Tibial artery (tissue), 4 donors: ENCODE measurements at places on chromosomes 11 and 22.

GRCh38 chr11:128506999-128507611 lies 80.3 kb downstream of the ETS1 start:
- peak; percentile 96 for DNase-seq

DNA sequence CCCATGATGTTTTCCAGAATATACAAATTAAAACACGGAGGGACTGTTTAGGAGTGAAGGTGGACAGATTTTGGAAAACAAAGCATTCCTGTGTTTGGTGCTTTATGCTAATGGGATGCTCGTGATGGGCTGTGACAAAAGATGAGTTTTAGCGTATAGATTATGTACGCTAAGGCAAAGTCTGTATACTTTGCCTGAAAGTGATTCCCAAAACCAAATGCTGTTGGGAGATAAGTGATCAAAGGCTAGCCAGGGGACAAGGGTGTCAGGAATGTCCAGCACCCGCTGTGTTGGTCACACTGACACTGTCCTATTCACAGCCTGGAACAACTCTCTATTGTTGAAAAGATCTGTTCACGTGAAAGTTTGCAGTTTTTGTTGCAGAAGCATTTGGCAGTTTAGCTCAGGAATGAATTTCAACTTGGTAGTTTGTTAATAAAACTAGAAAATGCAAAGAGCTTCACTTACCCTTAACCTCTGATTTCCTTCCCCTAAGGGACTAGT lies 1.5 kb downstream of the JAM3 start:
- no peak for DNase-seq

- no peak for DNase-seq
These were observed 59.9 kb downstream of the FAM168A start for GRCh38 chr11:73537969-73538368.

- DNase-seq, result peak; percentile 61
These were observed 27.7 kb upstream of the PARVB start for GRCh38 chr22:43996170-43996980.

- no peak for DNase-seq
These were observed 282.8 kb downstream of the MN1 start for GRCh38 chr22:27518531-27519340.

DNA sequence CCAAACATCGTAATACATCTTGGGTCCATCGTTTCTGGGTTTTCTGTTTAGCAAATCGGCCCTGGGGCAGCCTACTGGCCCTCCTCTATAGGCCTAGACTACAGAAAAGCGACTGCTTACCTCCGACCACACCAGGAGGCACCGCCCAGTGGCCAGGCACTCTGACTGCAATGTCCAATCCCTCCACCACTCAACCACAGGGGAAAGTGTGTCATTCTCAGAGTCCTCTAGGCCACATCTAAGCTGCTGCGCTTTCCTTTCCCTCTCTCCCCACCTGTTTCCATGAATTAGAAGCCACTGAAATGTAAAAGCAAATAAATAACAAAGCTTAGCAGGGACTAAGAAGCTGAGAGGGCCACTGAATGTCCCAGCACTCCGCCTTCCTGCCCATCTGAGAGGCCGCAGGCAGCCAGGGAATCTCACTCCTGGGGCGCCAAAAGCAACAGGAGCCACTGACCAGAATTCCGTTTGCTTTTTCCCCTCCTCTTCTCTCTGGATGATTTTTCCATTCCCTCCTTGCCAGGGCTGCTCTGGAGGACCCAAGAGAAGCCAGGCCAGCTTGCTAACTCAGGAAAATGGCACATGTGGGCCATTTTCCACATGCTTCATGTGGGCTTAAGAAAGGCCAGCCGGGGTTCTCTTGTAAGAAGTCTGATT lies 50.1 kb upstream of the FLI1 start:
- DNase-seq, result no peak

GRCh38 chr11:84714316-84714780 lies 912.8 kb downstream of the DLG2 start:
- DNase-seq, result no peak

GRCh38 chr11:85758480-85759039 lies 52.4 kb downstream of the SYTL2 start:
- no peak for DNase-seq

DNA sequence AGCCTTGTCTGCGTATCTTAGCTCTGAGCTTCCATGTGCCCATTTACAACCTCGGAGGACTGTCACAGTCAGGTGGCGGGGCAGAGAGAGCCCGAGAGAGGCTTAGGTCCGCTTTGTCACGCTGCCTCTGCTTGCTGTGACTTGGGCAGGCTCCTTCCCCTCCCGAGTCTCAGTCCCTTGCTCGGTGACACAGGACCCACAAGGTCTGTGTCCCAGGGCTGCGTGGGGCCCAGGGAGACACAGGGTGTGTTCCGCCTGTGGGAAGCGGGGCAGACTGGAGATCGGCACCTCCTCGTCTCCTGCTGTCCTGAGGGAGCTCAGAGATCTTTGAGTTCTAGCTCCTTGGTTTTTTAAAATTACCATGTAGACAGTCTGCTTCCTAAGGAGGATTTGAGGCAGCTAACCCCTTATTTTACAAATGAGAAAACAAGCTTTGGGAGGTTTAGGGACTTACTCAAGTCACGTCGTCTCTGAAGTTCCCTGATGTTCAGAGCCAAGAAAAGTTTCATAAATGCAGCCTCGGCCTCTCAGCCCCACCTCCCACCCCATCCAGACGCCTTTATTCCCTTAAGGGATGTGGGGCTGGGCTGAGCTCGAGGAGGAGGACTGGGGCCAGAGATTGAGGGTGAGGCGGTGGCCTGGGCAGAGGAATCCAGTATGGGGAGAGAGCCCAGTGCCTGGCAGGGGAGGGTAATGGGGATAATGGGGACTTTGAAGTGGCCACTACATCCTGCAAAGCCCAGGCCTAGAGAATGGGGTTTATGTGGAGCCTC lies 103.6 kb downstream of the NECTIN1 start:
- no peak for DNase-seq

- DNase-seq, result no peak
These were observed 17.3 kb upstream of the LMO2 start for GRCh38 chr11:33909150-33909549.

GRCh38 chr11:96213500-96213899 lies 129.5 kb downstream of the MAML2 start:
- DNase-seq, result no peak

GRCh38 chr22:50179937-50180726 lies 5.6 kb upstream of the TRABD start:
- DNase-seq, result no peak

- DNase-seq, result no peak
These were observed 167.8 kb downstream of the MSANTD4 start for GRCh38 chr11:105854269-105854668.

DNA sequence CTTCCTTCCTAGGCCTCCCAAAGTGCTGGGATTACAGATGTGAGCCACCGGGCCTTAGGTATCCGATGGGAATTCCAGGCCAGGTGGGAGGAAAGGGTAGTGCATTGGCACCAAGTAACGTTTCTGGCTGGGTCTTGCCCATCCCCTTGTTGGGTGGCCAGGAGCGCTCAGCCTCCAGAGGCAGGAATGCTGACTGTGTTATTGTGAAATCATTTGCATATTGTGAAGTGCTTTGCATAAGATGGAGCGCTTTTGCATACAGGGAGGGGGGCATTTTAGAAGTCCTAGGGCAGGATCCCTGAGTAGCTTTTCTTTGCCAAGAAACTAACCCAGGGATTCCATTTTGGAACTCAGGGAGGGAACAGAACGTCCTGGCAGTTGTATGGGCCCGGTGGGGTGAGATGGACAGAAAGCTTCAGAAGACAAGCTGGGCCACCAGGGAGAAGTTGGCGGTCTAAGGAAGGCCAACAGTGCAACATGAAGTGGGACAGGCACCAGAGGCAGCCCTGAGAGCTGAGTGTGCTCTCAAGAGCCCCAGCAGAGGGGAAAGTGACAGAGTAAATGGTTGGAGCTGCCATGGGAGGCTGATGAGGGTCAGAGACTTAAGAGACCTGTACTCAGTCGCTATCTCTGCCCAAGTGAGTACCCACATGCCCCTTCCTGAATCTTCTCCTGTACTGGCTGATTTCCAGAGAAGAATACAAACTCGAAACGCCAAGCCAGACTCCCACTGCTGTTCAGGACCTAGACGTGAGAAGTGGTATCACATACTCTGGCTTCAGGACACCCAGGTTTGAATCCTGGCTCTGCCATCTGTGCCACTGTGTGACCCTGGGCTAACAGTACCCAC lies 1.3 kb upstream of the SLC39A13 start:
- DNase-seq, result no peak

- peak; percentile 13 for DNase-seq
These were observed 101.3 kb upstream of the FGF3 start for GRCh38 chr11:69920345-69921127.

- DNase-seq, result no peak
These were observed 34.9 kb downstream of the SBF1 start for GRCh38 chr22:50439871-50440331.

GRCh38 chr11:117961896-117962295 lies 24.3 kb upstream of the IL10RA start:
- DNase-seq, result no peak

GRCh38 chr11:100830978-100831732 lies 144.1 kb downstream of the ARHGAP42 start:
- DNase-seq, result no peak
